ENCODE measurements at places on chromosomes 7 and 10.
A peak's percentile ranks its signal among the peaks of the same experiment; 100 is the strongest.

GRCh38 chr7:151231080-151231479 is 1.2 kb upstream of the CHPF2 start:
- DNase-seq: no peak

DNA sequence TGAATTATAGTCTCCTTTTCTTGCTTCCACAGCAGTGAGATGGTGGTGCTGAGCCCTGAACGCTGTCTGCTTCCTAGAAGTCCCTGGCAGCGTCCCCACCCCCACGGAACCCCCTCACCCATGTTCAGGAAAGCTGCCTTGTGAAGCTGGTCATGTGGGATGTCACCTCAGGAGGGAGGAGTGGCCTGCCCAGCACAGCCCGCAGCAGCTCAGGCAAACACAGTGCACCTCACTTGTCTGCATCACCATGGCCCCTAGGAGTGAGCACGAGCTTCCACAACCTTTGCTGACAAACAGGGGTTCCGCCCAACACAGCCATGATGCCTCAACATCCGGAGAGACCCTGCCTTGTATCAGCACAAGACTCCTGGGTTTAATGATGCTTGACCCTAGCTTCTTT is 508.9 kb downstream of the RPS24 start:
- no peak for DNase-seq

GRCh38 chr7:125355899-125356298 is 426.3 kb upstream of the POT1 start:
- no peak for DNase-seq

DNA sequence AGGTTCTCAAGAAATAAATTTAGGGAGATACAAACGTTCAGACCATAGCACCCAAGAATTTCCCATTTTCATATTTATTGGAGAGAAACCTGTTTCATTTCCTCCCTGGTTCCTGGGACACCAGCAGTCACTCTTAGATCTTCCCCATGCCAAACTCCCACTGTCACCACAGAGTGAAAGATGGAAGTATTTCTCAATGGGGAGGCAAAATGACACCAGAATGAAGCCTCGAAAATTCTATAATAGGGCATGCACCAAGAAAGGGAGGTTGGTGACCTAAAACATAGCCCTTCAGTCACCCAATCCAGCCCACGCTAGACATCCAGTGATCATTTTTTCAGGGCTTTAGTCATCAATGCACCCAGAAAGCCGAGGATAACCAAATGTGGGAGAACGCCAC is 148.1 kb upstream of the PLXDC2 start:
- no peak for DNase-seq

DNA sequence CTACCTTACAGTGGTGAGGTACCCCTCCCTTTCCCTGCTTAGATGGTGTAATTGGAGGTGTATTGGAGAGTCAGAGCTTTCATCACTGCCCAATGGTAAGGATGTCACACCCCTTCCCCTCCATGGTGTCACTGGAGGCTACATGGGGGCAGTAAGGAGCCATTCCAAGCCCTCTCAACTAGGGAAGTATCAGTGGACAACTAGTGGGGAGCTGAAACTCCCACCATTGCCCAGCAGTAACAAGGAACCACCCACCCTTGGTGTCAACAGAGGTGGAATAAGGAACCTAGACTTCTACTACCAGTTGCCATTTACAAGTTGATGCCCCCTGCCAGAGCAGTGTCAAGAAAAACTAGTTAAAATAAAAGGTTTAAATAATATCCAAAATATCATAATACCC is 2.8 kb upstream of the HIBADH start:
- no peak for DNase-seq

DNA sequence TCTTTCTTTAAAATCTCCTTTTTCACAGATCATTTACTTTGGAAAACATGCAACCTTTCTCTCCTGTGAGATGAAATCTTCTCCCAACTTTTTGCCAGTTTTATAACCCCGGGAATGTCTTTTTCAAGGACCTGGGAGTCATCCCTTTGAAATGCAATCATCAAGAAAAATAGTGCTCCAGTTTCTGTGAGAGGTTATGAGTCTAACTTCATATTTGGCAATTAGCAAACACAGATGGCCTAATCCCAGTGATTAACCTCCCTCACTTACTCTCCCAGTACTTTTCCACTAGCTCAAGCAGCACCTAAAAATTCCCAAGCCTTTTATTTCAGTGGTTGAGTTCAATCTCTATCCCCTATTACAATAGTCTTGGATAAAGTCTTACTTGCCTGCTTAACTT is 185.8 kb upstream of the TMEM106B start:
- no peak for DNase-seq

- no peak for DNase-seq
Observed at GRCh38 chr10:28873540-28873939, 196.2 kb downstream of the BAMBI start.

GRCh38 chr7:36605261-36606051 is 118.8 kb downstream of the AOAH start:
- DNase-seq: no peak

- peak; percentile 34 for DNase-seq
Observed at GRCh38 chr7:39589323-39590111, 23.3 kb downstream of the YAE1 start.

DNA sequence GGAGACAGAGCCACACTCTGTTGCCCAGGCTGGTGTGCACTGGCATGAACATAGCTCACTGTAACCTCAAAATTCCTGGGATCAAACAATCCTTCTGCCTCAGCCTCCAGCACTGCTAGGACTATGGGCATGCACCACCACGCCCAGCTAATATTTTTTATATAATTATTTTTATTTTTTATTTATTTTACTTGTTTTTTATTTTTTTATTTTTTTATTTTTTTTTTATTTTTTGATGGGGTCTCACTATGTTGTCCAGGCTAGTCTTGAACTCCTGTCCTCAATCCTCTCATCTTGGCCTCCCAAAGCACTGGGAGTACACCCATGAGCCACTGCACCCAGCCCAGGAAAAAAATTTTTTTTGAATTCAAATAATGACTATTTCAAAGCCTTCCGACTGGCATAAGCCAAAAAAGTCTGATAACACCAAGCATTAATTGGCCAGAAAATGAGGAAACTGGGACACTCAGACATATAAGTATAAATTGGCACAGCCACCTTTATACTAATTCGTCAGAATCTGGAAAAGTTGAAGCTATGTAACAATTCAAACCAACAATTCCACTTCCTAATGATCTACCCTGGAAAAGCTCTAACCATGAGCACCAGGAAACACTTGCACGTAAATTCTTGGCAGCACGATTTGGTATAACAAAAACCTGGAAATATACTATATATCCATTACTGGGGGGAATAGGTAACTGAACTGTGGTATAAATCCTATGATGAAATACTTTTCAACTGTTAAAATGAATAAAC is 6.3 kb downstream of the ZC3HAV1 start:
- DNase-seq: no peak

GRCh38 chr10:95706990-95707389 is 13.3 kb upstream of the TCTN3 start:
- no peak for DNase-seq

DNA sequence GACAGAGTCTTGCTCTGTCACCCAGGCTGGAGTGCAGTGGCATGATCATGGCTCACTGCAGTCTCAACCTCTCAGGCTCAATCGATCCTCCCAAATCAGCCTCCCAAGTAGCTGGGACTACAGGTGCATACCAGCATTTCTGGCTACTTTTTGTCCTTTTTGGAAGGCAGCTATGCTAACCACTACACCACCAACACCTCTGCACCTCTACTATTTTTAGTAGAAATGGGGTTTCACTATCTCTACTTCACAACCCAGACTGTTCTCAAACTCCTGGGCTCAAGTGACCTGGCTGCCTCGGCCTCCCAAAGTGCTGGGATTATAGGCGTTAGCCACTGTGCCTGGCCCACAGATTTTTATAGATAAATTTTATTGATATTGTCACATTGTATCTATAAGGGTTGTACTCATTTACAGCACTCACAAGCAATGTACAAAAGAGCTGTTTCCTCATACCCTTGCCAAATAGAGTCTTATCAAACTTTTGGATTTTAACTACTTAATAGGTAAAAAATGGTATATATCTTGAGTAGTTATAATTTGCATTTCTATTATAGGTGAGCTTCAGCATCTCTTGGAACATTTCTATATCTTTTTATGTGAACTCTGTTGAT is 23.7 kb downstream of the PRR15 start:
- DNase-seq: no peak

- no peak for DNase-seq
Observed at GRCh38 chr10:86306628-86307278, 59.8 kb downstream of the GRID1 start.

- DNase-seq: no peak
Observed at GRCh38 chr7:132464740-132465139, 111.5 kb downstream of the PLXNA4 start.

GRCh38 chr10:126075009-126075408 is 178.6 kb downstream of the FANK1 start:
- no peak for DNase-seq

DNA sequence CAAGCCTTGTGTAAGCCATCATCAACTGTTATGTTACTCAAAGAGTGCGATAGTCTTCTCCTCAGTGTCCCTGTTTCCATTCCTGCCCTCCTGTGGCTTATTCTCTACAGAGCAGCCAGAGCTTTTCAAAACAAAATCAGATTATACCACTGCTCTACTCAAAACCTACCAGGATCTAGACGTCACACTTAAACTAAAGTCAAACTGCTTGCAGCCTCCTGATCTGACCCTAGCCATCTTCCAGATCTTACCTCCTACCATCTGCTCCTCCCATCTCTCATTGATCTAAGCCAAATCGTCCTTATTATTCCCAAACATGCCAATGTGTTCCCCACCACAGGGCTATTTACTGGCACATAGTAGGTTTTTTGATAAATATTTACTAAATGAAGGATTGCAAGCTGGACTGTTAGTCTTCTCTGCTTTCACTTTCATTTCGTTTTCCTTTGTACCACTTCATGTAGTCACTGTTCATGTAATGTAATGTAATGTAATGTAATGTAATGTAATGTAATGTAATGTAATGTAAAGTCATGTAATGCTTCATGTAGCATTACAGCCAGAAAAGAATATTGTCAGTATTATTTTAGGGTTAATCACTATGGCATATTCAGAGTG is 116.1 kb downstream of the GPR37 start:
- DNase-seq: no peak

GRCh38 chr7:26490640-26491624 is 199.3 kb downstream of the SNX10 start:
- DNase-seq: no peak

GRCh38 chr10:88791924-88792323 is 10.6 kb upstream of the LIPM start:
- no peak for DNase-seq

- DNase-seq: no peak
Observed at GRCh38 chr7:139715194-139715815, 62.5 kb downstream of the HIPK2 start.

GRCh38 chr7:43112941-43113621 is 634 bp downstream of the HECW1 start:
- DNase-seq: no peak

- DNase-seq: no peak
Observed at GRCh38 chr10:123808286-123808685, 83.3 kb downstream of the CPXM2 start.

GRCh38 chr7:106777674-106778299 is 87.3 kb upstream of the PIK3CG start:
- no peak for DNase-seq

- no peak for DNase-seq
Observed at GRCh38 chr7:95220328-95220727, 104.0 kb downstream of the PON1 start.

GRCh38 chr7:5143106-5143505 is 46.9 kb upstream of the WIPI2 start:
- DNase-seq: peak; percentile 17

DNA sequence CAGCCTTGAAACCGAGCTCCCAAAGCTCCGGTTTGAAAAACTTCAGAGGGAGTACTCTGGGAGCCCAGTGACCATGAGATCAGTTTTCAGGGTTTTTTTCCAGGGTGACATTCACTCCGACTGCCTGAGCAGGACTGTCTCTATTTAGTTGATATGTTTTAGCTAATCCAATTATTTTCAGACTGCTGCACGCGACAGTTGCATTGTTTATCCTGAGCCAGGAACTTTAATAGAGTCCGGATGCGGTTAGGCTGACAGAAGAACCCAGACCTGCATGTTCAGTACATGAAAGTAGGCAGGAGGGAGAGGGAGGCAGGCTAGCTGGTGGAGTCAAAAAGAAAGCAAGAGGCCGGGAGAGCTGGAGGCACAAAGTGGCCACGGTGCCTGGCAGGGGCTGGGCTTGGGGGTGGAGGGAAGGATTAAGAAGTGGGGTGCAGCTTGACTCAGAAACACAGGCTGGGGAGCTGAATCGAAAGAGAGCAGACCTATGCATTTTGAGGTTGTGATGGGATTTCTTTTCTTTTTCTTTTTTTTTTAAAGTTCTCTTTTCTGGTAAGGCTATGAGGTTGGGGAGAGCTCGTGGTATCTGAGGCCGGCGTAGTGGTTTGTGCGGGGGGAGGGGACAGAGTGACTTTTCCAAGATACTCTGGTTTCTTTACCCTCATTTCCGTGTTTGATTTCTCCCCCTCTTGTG is 5.7 kb downstream of the GATA3 start:
- no peak for DNase-seq

DNA sequence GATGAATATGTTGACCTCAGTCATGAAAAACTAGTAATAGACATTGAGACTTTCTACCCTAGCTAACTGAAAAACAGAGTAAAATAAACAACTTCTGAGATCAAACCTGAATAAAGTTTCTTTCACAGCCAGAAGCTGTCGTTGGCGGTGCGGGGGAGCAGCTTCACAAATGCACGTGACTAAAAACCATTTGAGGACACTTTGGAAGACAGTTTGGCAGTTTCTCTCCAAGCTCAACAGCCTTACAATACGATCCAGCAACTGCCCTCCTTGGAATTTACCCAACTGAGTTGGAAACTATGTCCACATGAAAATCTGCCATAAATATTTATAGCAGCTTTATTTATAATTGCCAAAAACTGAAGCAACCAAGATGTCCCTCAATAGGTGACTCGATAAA is 63.1 kb downstream of the CYTH3 start:
- no peak for DNase-seq

GRCh38 chr7:112416127-112416526 is 34.1 kb upstream of the IFRD1 start:
- DNase-seq: no peak

DNA sequence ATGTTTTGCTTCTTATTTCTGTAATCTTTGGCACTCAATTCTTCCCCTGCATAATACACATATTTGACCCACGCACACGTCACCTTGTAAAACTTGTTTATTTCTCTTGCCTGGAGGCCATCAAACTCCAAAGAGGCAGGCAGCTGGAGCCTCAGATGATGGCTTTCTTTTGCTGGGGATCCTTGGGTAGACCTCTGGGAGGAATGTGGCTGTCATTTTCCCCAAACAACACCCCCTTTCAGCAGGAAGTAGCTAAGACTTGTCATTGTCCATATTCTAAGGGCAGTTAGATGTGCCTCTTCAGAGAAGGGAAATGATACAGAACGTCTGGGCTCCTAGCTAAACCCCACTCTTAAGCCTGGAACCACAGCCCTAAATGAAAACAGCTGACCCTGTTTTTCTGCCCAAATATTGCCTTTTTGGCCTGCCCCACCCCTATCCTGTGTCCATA is 111.3 kb downstream of the ITGB8 start:
- no peak for DNase-seq

GRCh38 chr7:90751595-90751994 is 155.5 kb downstream of the CDK14 start:
- DNase-seq: no peak
